Breast epithelium (tissue), 4 donors: ENCODE measurements at places on chromosomes 6 and 20.
A peak's percentile ranks its signal among the peaks of the same experiment; 100 is the strongest.

- peak; percentile 68 for DNase-seq
Measured at GRCh38 chr6:168895102-168895812, 358.4 kb downstream of the THBS2 start.

DNA sequence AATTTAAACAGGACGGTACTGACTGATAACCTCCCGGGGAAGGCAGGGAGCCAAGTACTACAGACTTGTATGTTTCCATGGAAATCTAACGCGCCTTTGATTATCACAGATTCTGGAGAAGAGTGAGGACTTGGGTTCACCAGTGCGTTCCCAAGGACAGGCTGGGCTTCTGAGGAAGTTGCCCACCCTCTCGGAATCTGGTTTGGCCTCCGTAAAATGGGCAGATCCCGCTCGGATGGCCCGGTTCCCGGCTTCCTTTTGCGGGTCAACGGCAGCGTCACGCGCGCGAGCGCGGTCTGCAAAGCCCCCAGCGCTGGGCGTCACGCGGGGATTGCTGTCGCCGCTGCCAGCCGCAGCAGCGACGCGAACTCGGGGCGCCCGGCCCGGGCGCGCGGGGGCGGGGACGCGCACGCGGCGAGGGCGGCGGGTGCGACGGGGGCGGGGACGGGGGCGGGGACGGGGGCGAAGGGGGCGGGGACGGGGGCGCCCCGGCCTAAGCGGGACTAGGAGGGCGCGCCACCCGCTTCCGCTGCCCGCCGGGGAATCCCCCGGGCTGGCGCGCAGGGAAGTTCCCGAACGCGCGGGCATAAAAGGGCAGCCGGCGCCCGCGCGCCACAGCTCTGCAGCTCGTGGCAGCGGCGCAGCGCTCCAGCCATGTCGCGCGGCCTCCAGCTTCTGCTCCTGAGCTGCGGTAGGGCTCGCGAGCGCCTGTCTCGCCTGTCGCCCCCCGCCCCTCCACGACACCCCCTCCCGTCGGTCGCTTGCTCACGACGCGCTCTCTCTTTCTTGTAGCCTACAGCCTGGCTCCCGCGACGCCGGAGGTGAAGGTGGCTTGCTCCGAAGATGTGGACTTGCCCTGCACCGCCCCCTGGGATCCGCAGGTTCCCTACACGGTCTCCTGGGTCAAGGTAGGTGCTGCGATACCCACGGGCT is at the start of gene CD83:
CD83 (plus strand) TSS at position 615 of the 933 bp plus-strand sequence; CDS start at position 655, 40 bp downstream.
- peak; percentile 33 for DNase-seq

- no peak for DNase-seq
Measured at GRCh38 chr6:118746145-118746824, 94.9 kb upstream of the CEP85L start.

DNA sequence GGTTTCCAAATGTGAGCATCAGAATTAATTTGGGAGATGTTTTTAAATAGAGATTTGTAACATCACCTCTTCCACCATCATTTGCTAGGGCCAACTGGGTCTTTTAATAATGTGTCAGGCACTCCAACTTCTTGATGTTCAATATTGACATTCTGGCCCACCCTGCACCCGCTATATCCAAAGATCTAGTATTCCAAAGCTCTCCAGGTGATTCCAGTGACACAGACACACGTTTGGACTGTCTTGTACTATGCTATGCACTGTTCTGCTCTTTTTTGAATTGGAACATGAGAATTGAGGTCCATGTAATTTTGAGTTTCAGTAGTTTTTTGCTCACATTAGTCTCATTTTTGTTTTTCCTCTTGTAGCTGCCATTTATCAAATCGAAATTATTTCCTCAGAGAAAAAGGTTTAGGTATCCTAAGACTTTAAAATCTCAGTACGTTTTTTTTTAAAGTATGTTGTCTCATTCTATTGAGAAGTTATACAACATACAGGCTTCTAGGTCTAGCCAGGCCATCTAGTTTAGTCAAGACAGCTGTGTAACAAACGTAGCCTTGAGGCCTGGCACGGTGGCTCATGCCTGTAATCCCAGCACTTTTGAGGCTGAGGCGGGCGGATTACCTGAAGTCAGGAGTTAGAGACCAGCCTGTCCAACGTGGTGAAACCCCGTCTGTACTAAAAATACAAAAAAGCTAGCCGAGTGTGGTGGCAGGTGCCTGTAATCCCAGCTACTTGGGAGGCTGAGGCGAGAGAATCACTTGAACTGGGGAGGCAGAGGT is 3.1 kb downstream of the BICRAL start:
- DNase-seq: no peak

DNA sequence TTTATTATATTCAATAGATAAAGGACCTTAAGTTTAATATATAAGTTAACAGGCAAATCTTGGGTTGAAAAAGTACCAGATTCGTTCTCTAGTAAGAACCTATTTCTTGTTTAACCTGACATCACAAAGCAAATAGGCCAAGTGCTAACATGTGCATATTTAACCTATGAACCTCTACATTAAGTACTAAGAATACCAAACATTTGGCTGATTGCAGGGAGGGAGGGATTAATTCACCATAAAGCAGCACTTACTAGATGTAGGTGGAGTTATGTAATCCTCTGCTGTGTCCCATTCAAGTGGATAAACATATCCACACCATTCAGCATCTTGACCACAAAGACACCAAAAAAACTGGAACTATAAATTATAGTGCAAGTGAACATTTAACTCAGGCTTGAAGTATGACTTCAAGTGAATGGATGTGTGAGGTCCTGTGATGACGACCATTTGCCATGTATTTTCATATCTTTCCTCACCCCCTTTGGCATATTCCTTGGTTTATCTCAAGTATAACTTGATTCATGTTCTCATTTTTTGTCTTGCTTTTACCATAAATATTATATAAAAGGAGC is 10.2 kb downstream of the STX11 start:
- DNase-seq: no peak

- no peak for DNase-seq
Measured at GRCh38 chr6:93604951-93605350, 185.6 kb upstream of the EPHA7 start.

DNA sequence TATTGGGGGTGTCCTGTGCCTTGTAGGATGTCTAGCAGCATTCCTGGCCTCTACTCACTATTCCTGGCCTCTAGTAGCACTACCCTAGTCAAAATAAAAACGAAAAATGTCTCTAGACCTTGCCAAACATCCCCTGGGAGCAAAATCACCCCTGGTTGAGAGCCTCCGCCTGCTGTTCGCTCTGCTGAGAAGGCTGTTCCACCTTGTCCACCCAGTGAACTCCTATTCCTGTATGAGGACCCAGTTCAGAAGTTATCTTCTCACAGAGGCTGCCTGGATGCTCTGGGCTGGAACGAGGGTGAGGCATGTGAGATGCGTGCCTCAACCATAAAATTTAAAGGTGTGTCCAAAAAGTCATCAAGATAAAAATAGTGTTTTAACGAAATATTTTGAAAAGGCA is 101.9 kb downstream of the TOX2 start:
- no peak for DNase-seq

- DNase-seq: no peak
Measured at GRCh38 chr6:24207413-24207812, 81.4 kb downstream of the NRSN1 start.
